ENCODE measurements at places on chromosomes 3 and 15. TPM values are rescaled to one million over a fixed set of nuclear protein-coding genes. Genes with fewer than 3 reads are reported as not detected.
A peak's percentile ranks its signal among the peaks of the same experiment; 100 is the strongest.

DNA sequence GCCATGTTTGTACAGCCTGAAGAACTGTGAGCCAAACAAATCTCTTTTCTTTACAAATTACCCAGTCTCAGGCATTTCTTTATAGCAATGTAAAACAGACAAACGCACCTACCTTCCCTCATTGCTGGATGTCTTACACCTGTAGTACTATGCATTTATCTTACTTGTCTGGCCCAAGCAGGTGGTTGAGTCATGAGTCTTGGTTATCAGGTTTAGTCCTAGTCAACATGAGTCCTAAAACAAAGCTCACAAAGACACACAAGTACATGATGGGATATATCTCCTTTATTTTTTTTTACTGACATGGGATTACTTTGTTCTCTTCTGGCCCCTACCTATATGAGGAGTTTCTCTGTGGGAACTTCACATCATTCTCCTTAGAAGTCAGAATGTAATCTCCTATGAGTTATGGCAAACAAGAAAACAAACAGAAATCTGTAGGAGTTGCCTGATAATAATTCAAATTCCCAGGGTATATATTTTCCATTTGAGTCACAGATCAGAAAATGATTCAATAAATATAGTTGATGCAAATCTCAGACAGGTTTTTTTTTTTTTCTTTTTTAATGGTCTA is 33.6 kb upstream of the PLSCR2 start:
- no peak for DNase-seq

DNA sequence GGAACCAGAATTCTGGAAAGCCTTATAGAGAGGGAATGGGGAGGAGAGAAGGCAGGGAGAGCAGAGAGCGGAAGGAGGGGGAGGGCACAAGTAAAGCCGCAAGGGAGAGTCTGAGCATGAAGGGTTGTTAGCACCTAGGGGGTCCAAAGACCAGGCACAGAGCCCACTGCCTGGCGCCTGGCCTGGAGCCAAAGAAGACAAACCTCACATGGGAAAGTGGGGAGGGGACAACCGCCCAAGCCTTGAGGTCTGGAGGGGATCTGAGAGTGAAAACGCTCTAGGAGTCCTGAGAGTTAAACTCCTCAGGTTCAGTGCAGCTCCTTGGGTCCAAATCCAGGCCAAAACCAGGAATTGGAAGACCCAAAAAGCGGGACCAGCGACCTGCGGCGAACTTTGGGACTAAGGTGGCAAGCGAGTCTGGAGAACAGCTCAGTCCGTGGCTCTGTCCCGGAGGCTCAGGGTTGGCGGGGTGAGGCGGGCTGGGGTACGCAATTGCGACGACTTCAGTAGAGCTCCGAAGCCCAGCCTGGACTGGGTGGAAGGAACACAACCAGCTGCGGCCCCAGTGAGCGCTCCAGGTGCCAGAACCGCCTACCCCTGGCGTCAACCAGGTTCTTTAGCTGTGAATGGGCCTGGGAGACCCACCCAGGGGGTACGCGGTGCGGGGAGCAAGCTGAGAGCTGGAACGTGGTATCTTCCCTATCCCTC is 807 bp upstream of the INAFM2 start:
- DNase-seq, result no peak

GRCh38 chr15:99486371-99487336 is 79.1 kb upstream of the MEF2A start:
- DNase-seq, result peak; percentile 90

- DNase-seq, result no peak
These were observed 353.1 kb downstream of the ERC2 start for GRCh38 chr3:56115199-56115598.

DNA sequence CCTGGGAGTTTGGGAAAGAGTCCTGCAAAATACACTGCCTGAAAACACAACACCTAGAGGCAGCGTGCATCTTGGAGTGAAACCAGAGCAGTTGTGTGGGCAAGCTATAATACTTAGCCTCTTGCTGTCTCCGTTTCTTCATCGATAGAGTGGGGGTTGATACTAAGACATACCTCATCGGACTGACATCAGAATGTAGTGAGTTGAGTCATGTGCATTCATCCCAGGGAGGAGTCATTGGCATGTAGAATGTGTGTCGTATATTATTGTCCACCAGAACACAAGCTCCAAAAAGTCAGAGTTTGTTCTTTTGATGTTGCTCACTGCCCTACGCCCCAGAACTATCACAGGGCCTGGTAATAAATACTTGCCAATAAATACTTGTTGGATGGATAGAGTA is 4.3 kb downstream of the SNTN start:
- DNase-seq, result no peak

GRCh38 chr15:47135267-47135666 is 582.0 kb upstream of the SEMA6D start:
- no peak for DNase-seq

DNA sequence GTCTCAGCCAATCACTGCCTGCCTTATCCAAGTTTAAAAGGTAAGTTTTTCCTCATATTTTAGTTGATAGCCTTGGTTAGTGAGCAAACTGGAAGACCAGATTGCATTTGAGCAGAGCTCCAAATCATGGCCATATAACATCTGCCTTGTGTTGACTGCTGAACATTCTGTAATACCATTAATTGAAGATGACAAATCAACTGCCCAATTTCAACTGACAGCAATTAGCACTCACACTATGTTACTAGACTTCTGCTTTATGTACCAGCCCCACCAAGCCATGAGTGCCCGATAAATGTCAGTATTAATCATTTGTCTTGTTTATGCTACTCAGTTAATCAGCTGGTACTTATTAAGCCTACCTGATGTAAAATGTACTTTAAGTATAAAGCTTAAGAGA is 83.1 kb downstream of the CGGBP1 start:
- DNase-seq, result no peak

DNA sequence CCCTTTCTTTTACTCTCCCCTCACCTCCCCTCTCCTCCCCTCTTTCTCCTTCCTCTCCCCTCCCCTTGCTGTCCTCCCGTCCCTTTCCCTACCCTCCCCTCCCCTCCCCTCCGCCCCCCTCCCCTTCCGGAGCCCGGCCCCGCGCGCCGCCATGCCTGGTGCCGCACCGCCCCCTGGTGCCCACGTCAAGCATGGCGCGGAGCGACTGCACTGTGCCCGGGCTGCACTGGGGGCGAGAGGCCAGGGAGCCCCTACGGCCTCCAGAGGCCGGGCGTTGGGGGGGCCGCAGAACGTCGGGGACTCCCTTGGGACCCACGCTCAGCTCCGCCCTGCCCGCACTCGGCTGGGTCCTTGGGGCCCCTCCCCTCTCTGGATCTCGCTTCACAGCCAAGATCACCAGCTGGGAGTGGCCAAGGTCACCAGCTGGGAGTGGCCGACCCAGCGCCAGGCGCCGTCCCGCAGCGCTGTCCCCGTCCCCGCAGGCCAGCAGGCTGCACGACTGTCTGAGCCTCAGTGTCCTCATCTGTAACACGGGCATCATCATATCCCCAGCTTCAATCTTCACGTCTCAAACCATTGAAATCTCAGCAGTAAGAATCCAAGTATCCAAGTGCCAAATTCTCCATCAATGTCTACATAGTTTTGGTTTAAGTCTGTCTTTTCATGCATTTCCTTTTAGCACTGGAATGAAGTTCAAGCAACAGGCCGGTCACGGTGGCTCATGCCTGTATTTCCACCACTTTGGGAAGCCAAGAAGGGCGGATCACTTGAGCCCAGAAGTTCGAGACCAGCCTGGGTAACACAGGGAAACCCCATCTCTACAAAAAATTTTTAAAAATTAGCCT is 42.5 kb downstream of the TPRA1 start:
- DNase-seq, result peak; percentile 93

- DNase-seq, result no peak
These were observed 4.0 kb upstream of the U2SURP start for GRCh38 chr3:142997330-142997729.

GRCh38 chr3:109241459-109242186 is 74.7 kb downstream of the DPPA2 start:
- no peak for DNase-seq

- DNase-seq, result no peak
These were observed 258.2 kb downstream of the ADAMTS17 start for GRCh38 chr15:100083572-100083971.

- no peak for DNase-seq
These were observed 332.7 kb downstream of the EDEM1 start for GRCh38 chr3:5520237-5520636.

DNA sequence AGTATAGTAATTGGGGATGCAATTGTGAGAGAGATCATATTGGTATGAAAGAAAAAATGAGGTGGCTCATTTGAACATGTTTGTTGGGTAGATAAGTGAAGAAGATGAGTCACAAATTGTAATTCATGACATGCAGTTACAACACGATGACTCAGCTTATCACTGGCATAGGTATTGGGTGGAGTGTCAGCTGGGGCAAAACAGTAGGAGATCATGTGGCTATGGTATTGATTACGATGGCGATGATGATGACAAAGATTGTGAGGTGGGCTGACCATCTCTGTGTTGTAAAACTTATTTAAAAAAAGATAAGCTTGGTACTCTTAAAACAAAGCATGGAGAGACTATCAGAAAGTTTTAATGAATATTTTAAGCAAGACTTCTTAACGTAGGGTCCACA is 11.6 kb upstream of the DPH6 start:
- no peak for DNase-seq

DNA sequence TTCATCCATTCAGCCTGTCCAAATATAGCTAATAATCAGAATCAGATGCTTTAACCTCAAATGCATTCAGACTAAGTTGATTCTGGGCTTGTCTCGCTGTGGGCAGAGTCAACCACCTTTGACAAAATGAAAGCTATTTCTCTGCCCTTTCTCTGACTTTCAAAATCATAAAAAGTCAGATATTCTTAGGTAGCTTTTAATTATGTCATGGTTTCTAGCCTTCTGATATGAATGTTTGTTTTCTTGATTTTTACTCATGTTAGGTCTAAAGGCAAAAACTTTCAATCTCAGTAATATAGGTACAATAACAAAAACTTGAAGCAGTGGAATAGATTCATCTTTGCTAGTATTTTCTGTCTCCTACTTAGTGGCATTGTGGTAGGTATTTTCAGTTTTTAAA is 25.3 kb upstream of the C15orf61 start:
- DNase-seq, result no peak

DNA sequence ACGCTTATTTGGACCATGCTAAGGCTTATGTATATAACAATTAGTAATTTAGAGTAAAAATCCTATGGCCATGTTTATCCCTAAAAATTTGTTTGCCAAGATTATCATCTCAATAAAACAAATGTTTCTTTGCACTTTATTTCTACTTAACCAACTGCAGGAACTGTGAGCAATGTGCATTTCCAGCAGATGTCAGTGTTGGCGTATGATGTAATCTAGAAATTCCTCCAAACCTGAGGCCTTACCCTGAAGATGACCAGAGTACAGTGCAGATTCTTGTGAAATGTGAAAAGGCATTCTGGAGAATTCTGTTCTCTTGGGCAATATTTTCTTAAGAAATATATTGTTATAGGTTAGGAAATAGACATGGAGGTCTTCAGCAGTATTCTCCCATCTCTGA is 205.9 kb downstream of the MBNL1 start:
- no peak for DNase-seq

DNA sequence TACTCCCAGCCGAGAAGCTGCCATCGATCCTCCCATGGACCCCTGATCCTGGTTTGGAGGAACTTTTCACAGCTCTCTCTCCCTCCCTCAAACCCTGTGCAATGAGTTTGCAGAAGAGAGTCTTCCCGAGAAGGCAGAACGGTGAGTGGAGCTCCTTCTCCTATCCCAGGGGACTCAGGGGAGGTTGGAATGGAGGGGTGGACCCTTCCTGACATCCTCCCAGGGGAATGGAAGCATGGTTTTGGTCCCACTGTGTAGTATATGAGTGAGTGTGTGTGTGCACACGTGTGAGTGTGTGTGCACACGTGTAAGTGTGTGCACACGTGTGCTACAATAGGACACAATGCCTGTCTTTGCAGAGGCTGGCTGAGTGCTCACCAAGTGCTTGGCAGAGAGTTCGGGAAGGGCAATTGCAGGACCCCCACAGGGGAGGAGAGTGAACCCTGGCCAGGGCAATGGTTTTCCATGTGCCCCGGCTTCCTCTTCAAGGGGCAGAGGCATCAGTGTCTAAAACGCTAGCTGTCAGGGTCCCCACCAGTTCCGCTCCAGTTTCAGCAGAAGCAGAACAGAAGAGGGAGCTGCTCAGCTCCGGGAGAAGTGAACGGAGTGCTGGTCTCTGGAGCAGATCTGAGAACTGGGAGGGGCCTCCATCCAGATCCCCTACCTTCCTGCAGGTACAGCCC is 13.8 kb upstream of the IL16 start:
- DNase-seq, result peak; percentile 67

- DNase-seq, result no peak
These were observed 428.0 kb downstream of the RBMS3 start for GRCh38 chr3:29708884-29709283.

- no peak for DNase-seq
These were observed 345.0 kb upstream of the NR2E3 start for GRCh38 chr15:71465131-71465955.

DNA sequence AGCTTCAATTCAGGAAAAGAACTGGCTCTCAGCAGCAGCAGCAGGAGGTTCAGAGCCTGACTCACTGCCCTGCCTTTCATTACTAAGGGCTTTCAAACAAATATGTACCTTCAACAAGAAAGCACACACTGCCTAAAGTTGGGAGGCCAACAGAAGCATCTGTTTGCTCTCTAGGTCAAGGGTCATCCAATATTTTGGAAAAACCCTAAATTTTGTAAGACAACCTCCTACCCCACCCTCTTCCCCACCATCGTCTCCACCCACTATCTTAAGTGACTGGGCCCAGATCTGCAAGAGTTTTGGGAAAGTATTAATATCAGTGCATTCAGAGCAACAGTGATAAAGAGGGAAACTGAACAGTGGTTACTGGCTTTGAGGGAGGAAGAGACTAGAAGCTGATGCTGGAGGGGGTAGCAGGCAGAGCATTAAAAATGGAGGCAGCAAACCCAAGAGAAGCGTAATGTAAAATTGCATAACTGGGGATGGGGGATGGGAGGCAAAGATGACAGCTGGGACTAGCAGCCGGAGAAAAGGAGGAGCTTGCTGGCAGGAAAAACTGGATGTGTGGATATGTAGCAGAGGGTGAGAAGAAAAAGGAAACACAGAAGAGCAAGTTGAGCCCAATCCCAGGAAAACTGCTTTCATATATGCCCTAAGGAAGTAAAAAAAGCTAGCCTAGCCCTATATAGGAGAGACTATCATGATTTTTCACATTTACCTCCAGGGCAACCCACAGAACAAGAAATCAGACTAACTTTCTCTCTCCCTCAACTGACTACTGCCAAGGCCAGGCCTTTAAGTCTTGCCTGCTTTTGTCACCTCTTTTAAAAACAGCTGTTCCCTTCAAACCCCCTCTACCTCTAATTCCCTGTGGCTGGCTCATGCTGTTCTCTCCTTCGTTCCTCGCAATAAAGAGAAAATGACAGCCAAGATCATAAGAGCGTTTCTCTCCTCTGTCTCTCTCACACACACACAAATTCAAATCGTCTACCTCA is 31.4 kb downstream of the NPTN start:
- DNase-seq, result no peak

GRCh38 chr3:171986176-171986575 is 53.2 kb upstream of the FNDC3B start:
- no peak for DNase-seq

Gene GRAMD2A
- total RNA-seq, result not detected

Gene DNAH12
- not detected for total RNA-seq

Gene SOX14
- not detected for total RNA-seq

Gene APOD
- 327 TPM for total RNA-seq

Gene MDFIC2
- not detected for total RNA-seq

Gene CLDN18
- not detected for total RNA-seq

Gene GMPS
- 28.1 TPM for total RNA-seq

Gene ERICH6
- not detected for total RNA-seq

Gene GPR27
- total RNA-seq, result 3.7 TPM

Gene AHSG
- not detected for total RNA-seq

Gene CASR
- not detected for total RNA-seq
